Activated CD4-positive, alpha-beta T cell treated with anti-CD3 and anti-CD28 coated beads, Interleukin-2, amount 10 ng/mL, durations not matched to agents 24 days and 14 days (primary cell): ENCODE measurements at places on chromosomes 11 and 22.

GRCh38 chr22:47049078-47049624 is 286.7 kb downstream of the TBC1D22A start:
- DNase-seq, result no peak

DNA sequence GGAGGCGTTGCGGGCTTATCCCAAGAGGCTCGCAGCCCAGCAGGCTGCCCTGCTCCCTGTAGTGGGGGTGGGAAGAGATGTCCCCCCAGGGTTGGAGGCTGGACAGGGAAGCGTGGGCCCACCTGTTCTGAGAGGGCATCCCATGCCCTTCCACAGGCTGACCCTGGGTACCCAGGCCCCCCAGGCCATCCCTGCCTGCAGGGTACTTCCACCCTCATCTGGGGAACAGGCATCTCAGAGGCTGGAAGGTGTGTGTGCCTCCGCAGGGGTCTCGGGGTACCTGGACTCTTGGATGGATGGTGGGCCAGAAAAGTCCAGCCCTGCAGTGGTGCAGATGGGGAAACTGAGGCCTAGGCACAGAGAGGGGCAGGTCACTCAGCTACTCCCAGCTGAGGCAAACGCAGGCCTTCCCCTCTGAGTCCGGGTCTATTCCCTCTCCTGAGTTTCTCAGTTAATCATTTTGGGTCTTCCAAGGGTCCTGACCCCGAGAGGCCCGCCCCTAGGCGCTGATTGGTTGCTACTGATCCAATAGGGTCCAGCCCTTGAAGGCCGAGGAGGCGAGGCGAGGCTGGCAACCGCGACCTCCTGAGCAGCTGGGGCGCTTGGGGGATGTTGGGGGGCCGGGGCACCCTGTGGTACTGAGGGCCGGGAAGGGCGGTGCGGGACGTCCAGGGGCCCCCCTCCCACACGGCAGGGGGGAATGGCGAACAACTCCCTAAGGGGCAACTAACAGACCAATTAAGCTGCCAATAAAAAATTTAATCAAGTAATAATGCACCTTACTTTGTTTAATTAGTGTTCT is 23.8 kb downstream of the FLRT1 start:
- no peak for DNase-seq

GRCh38 chr22:23237201-23237798 is 57.0 kb downstream of the BCR start:
- no peak for DNase-seq

DNA sequence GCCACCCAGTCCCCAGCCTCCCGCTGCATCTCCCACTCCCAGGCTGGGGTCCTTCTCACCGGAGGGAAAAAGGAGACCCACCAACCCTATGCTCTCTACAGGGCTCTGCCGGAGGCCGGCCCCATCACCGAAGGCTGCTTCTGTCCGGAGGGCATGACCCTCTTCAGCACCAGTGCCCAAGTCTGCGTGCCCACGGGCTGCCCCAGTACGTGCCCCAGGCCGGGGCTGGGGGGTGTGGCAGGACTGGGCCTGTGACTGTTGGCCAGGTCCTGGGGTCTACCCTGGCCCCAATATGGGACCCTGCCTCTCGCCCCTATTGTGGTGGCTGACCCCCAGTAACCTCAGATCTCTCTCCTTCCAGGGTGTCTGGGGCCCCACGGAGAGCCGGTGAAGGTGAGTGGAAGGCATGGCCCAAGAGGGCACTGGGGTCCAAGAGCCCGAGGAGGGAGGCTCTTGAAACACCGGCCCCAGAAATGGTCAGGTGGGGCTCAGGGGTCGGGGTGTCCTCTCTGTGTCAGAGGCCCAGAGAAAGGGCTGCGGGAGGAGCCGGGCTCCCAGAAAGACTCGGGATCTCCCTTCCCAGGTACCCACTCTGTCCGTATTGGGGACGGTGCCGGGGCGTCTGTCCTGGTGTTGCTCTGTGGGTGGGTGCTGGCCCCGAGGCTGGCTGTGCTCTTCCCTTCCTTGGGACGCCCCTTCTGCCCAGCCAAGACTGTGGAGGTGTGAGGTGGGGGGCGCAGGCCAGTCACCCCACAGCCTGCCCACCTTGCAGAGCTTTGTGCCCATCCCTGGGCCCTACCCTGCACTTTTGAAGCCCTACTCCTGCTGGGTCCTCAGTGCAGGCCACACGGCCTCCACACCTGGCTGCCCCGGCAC is 26.1 kb upstream of the MUC5B start:
- DNase-seq, result no peak

DNA sequence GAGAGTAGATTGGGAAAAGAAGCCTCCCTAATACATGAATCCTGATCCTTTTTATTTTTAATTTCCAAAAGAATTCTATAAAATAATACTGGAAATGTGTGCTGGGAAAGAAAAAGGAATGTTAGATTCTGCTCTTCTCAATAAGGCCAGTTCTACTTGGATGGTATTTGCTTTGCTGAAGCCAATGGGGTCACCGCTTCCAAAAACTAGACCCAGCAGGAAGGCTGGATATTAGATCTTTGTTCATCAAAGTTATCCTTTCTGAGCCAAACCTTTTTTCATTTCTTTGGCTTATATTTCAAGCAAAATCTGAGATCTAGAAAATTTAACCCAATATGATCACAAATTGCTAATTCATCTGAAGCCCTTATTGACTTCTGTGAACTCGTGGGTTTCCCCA is 41.4 kb downstream of the SCUBE2 start:
- DNase-seq, result no peak

DNA sequence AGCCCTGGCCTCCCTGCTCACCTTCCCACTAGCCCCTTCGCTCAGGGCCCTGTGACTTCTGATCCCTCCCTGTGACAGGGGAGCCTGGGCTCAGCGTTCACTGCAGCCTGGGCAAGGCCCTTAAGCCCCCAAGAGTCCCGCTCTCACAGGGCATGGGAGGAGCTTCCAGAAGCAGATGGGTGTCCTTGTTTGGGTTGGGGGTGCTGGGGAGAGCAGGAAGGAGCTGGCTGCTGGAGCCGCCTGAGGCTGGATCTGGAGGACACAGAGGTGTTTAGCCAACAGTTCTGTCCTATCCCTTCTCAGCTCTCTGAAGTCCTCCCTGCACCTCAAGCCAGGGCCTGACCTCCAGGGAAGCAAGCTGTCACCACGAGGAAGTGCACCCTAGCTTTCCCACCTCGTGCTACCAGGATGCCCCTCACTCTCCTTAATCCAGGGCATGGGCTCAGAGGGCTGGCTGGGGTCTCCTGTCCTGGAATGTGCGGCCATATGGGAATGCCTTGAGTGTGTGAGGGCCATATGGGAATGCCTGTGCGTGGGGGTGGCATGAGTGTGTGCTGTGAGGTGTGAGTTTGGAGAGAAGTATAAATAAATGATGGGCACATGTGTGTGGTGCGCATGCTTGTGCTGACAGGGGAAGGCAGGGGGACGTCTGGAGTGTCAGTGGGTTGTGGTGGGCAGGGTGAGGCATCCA is 25.0 kb upstream of the TUB start:
- no peak for DNase-seq

DNA sequence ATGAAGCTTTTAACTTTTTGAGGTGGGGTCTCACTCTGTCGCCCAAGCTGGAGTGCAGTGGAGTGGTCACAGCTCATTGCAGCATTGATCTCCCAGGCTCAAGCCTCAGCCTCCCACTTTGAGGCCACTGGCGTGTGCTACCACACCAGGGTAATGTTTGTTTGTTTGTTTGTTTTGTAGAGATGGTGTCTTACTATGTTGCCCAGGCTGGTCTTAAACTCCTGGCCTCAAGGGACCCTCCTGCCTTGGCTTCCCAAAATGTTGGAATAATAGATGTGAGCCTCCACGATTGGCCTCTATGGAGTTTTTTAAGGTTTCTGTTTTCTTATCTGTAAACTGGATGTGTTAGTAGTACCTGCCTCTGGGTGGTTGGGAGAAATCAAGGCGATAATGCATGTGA is 41.4 kb downstream of the MED15 start:
- DNase-seq, result no peak

DNA sequence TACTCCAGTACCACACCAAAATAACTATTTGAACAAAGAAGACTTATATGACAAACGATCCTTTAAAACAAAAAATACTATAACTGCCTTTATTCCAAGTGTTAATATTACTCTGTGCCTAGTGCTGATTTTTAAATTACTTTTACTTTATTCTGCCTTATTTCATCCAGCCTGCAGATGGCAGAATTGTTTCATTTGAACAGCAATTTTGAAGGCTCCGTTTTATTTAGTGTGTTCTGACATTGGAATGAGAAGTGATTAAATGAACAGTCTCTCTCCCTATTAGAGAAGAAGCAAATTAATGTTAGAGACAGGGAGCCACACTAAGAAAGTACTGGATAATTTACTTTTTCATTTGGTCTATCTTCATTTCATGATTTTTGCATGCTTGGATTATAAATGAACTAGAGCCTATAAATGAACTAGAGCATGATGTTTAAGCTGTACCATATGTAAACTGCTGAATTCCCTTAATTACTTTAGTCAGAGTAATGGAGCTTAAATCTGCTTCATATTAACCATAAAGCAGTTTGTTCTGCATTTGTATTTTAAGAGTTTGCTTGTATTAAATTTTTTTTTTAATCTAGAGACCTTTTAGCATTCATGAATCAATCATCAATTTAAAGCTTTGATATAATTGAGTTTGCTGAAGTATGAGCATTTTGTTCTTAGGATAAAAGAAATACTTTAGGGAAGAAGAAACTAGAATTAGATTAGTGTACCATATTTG is 9.8 kb downstream of the PDHX start:
- peak; percentile 77 for DNase-seq

- DNase-seq, result no peak
Observed at GRCh38 chr11:5547982-5548381, 358 bp downstream of the OR52H1 start.

- no peak for DNase-seq
Observed at GRCh38 chr11:41498726-41499125, 39.3 kb upstream of the LRRC4C start.

DNA sequence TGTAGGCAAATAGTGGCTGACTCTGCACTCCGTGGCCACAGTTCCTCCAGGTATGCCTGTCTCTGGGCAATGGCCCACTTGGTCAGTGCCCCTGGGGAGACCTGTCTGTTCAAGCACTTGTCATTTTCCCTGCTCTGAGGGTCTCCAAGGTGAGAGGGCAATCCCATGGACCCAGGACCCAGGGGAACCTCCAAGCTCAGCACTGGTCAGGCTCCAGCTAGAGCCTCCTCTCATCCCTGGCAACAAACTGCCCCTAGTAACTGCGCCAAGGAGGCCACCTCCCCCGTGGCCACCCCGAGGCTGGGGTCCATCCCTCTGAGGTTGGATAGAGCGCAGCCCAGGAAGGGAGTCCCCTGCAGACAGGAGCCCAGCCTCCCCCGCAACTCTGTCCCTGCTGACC is 713 bp upstream of the ANKK1 start:
- no peak for DNase-seq

- DNase-seq, result no peak
Observed at GRCh38 chr22:29311464-29312217, 3.9 kb downstream of the RASL10A start.

DNA sequence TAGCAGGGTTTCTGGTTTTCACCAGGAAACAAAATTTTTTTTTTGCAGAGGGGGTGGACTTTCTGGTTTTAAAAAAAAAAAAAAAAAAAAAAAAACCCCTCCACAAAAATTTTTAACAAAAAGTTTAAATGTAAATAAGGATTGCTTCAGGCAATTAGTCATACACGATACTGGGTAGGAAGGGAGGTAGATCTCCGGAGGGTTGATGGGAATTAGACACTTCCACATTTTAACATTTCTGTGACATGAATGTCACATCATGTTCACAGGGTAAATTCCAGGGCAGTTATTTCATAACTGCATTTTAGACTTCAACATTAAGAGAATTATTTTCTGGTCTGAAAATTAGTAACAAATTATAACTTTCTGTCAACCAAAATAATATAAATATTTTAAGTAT is 15.9 kb downstream of the NUP98 start:
- DNase-seq, result no peak

DNA sequence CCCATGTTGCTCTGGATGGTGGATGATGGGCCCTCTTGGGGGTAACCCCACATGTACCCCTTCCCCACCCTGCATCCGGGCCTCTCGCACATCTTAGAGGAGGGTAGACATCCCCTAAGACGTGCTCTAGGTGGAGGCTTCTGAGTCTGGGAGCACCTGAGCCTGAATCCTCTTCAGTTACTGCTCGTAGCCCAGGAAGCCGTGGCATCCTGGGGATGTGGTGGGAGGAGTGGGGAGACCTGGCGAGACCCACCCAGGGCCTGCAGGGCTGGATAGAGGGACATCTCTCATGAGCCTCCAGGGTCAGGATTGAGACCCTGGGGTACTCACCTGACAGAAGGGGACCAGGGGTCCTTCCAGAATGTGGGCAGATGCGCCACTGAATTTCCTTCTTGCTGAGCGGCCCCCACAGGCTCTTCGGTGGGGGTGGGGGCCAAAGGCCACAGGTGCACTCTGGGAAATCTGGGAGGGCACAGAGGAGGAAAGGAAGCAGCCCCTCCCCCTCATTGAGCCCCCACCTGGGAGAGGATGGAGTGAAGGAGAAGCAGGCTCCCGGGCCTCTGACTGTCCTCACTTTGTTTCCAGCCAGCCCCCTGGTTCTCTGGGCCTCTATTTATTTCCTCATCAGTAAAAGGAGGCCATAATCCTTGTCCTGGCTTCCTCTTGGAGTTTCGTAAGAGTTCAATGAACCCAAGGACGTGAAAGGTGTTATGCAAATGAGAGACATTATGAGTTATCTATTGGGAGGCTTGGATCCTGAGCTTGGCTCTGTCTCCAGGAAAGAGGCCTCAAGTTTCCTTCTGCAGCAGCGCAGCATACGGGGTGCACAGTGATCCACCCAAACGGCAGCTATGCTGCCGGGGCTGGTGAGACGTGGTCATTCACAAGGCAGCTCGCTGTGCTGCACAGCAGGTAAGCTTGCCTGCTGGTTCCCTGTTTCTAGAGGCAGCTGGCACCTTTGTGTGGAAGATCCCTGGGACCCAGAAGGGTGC is 31.2 kb downstream of the KCNJ4 start:
- DNase-seq, result no peak

DNA sequence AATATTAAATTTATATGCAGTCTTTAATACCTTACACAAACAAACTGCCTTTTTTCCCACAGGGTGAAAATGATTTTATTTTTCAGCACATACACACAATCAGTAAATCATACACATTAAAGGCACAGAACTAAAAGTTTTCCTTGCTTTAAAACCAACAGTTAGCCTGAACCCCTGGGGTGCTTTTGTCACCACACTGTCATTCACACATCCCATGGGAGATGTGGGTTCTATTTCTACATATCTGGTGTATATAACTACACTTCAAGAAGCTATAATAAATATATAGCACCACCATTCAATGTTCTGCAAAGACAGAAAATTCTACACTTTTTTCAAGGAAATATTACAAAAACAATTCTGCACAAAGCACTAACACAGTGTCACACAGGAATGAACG is 197.0 kb downstream of the GUCY1A2 start:
- no peak for DNase-seq

GRCh38 chr11:71268706-71269321 is 16.4 kb upstream of the SHANK2 start:
- DNase-seq, result no peak

- no peak for DNase-seq
Observed at GRCh38 chr11:75768909-75769771, 562 bp downstream of the DGAT2 start.

GRCh38 chr11:18368221-18368620 is 26.1 kb upstream of the LDHA start:
- DNase-seq, result no peak
